ENCODE measurements at places on chromosomes 2 and 18.

- H3K36me3 ChIP-seq = no peaks in the 10 kb centered on the region
- no peaks in the 10 kb centered on the region for H3K4me1 ChIP-seq
- no peak for DNase-seq
- H3K27me3 ChIP-seq = no peaks in the 10 kb centered on the region
Observed at GRCh38 chr2:152243761-152244640, 68.4 kb upstream of the STAM2 start.

GRCh38 chr2:239577935-239578334 is 177.1 kb upstream of the HDAC4 start:
- H3K4me1 ChIP-seq = no peaks in the 10 kb centered on the region
- DNase-seq = no peak
- H3K27me3 ChIP-seq = no peaks in the 10 kb centered on the region
- H3K27ac ChIP-seq = no peak overlapping the region
- no peak overlapping the region for H3K4me3 ChIP-seq

DNA sequence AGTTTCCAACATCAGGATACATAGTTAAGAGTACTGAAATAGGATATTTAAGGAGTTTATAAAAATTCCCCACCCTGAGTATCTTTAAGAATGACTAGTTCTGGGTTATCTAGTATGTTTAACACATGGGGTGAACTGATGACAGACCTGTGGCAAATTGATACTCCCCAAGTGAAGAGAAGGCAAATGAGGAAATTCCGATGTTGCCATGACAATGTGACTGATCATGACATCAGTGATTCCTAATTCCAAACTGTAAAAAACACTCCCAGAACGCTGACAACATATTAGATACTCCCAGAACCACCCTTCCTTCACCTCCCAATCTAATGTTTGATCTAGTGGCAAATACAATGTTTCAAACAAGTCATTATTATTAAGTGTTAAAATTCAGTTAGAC is 77.6 kb downstream of the RBMS1 start:
- peaks cover 2% of the 10 kb centered on the region for H3K4me1 ChIP-seq
- no peaks in the 10 kb centered on the region for H3K36me3 ChIP-seq
- H3K27me3 ChIP-seq = no peaks in the 10 kb centered on the region
- no peak overlapping the region for H3K4me3 ChIP-seq
- peak overlapping the region; percentile 29 for H3K27ac ChIP-seq

DNA sequence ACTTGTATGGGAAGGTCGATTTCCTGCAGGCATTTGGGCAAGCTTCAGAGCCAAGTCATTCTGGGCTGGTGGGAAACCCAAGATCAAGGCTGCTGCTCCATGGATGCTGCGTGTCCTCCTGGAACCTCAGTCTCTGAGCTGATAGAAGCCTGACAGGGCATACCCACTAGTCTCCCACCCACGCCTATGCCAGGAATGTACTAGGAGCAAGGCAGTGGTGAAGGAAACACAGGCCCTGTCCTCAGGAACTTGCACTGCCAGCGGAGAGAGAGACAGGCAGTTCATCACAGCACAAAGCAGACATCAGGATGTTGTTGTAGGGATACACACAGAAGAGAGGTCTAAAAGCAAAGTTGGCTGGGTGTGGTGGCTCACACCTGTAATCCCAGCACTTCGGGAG is 84.2 kb downstream of the PLB1 start:
- H3K36me3 ChIP-seq = no peaks in the 10 kb centered on the region
- H3K4me3 ChIP-seq = no peak overlapping the region
- no peak overlapping the region for H3K27ac ChIP-seq
- DNase-seq = no peak

GRCh38 chr2:31101701-31102100 is 36.5 kb downstream of the GALNT14 start:
- no peaks in the 10 kb centered on the region for H3K27me3 ChIP-seq
- no peak overlapping the region for H3K27ac ChIP-seq
- no peaks in the 10 kb centered on the region for H3K36me3 ChIP-seq

GRCh38 chr18:70414315-70414900 is 125.6 kb downstream of the SOCS6 start:
- no peak overlapping the region for H3K4me3 ChIP-seq
- H3K36me3 ChIP-seq = no peaks in the 10 kb centered on the region
- no peak for DNase-seq
- H3K27ac ChIP-seq = peak overlapping the region; percentile 45

DNA sequence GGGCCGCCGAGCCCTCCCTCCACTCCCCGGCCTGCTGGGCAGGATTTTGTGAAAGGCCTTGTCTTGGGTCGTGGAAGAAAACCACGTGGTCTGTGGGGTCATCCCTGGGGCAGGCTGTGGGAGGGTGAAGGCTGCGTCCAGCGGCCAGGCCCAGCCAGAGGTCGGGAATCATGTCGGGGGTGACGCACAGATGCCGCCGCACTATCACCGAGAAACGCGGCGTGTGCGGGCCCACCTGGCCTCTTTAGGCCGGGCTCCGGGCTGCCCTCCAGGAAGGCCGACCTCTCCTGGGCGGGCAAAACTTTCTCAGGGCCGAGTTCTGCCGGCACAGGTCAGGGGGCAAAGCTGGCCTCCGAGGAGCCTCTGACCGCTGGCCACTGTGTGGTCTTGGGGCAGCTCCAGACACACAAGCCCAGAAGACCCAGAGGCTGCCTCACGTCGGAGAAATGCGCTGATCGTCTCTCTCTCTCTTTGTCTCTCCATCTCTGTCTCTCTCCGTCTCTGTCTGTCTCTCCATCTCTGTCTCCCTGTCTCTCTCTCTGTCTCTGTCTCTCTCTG is 28.4 kb downstream of the NFATC1 start:
- no peaks in the 10 kb centered on the region for H3K36me3 ChIP-seq
- H3K27me3 ChIP-seq = peaks cover 94% of the 10 kb centered on the region
- no peak overlapping the region for H3K4me3 ChIP-seq
- DNase-seq = no peak
- no peaks in the 10 kb centered on the region for H3K4me1 ChIP-seq

GRCh38 chr2:59791004-59791618 is 762.3 kb downstream of the BCL11A start:
- H3K36me3 ChIP-seq = no peaks in the 10 kb centered on the region
- H3K27me3 ChIP-seq = no peaks in the 10 kb centered on the region
- no peaks in the 10 kb centered on the region for H3K4me1 ChIP-seq
- no peak overlapping the region for H3K27ac ChIP-seq
- H3K4me3 ChIP-seq = no peak overlapping the region

GRCh38 chr2:224038049-224038829 is 847 bp downstream of the SERPINE2 start:
- no peaks in the 10 kb centered on the region for H3K27me3 ChIP-seq
- H3K4me3 ChIP-seq = peak overlapping the region; percentile 79
- no peak for DNase-seq
- peak overlapping the region; percentile 67 for H3K27ac ChIP-seq

- no peaks in the 10 kb centered on the region for H3K4me1 ChIP-seq
- no peak overlapping the region for H3K4me3 ChIP-seq
- H3K27me3 ChIP-seq = no peaks in the 10 kb centered on the region
- H3K27ac ChIP-seq = no peak overlapping the region
- DNase-seq = no peak
Observed at GRCh38 chr2:72051971-72052505, 95.6 kb downstream of the CYP26B1 start.

GRCh38 chr2:238287737-238288649 is at the start of gene PER2:
PER2 (minus strand) TSS chr2:238288610; CDS start chr2:238277936, 10,674 bp downstream.
- DNase-seq = peak; percentile 71
- H3K27me3 ChIP-seq = no peaks in the 10 kb centered on the region
- H3K27ac ChIP-seq = no peak within 1 kb of the TSS
- H3K4me1 ChIP-seq = peaks cover 15% of the 10 kb centered on the region
- H3K4me3 ChIP-seq = peak within 1 kb of the TSS; percentile 75

DNA sequence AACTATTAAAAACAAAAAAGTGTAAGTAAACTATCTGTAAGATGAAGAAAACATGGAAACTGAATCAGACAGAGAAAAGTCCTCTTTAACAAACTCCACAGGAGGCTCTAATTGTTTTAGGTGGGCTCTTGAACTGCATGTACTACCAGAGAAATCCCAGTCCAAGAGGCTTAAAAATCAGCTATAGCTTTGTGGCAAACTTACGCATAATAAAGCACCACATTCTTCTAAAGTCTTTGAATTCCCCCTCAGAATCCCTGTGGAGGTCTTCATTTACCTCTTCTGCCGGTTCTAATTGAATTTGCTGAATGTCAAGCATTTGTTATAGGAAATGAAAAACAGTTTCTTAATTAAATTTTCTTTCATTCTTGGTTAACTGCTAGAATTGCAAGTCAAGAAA is 40.8 kb downstream of the CHN1 start:
- H3K4me1 ChIP-seq = peaks cover 11% of the 10 kb centered on the region
- no peak overlapping the region for H3K27ac ChIP-seq
- H3K4me3 ChIP-seq = no peak overlapping the region
- H3K36me3 ChIP-seq = no peaks in the 10 kb centered on the region

DNA sequence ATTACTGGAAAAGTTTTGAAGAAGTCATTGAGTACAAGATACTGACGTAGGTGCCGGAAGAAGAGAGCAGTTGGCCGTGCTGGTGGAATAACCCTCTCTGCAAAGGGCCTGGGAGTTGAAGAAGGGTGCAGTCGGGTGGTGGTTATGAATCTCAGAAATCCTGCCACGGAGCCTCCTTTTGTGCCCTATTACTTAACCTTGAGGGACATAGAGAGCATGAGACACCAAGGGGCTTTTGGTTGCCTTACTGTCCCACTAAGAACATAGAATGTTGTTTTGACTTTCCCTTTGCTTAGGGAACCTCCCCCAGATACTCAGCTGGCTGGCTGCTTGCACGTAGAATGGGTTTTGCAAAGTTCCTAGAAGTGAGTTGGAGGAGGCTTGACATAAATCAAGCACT is 1.3 kb upstream of the CD28 start:
- H3K36me3 ChIP-seq = no peaks in the 10 kb centered on the region
- no peak overlapping the region for H3K4me3 ChIP-seq
- H3K4me1 ChIP-seq = no peaks in the 10 kb centered on the region
- no peak for DNase-seq
- H3K27me3 ChIP-seq = no peaks in the 10 kb centered on the region
- no peak overlapping the region for H3K27ac ChIP-seq

GRCh38 chr2:200356857-200357384 is 50.4 kb downstream of the SPATS2L start:
- H3K4me3 ChIP-seq = no peak overlapping the region
- H3K27me3 ChIP-seq = no peaks in the 10 kb centered on the region
- H3K4me1 ChIP-seq = peaks cover 5% of the 10 kb centered on the region
- H3K27ac ChIP-seq = no peak overlapping the region
- no peak for DNase-seq

DNA sequence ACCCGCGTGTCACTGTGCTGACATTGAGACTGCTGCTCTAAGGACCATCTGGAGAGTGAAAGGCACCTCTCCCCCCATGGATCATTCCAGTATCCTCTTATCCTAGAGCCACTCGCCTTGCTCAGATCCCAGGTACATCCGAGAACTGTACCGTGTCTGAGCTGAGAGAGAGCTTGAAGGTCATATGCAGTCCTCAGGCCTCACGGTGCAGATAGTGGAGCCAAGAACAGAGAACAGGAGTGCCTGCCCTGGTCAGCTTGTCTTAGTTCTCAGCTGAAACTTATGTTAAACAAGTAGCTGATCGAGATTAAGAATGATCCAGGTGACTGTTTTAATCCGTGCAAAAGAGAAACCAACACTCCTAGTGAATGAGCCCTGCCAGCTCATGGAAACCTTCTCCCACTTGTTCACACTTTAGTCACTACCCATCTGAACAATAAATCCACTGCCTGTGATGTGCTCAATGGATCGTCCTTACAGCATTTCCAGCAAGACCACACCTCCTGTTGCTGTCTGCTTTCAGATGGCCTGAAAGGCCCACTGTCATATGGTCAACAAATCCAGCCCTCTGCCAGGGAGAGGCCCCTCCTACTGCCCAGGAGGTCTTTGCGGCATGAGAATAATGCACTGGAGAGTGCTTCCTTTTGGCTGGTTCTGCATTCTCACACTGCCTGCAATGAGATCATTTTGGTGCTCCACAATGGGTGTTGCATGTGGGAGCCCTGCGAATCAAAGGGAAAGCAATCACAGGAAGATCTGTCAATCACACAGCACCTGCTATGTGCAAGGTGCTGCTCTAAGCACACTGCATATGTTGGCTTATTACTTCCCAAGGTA is 43.7 kb upstream of the APCDD1 start:
- no peak for DNase-seq
- peaks cover 5% of the 10 kb centered on the region for H3K4me1 ChIP-seq
- H3K36me3 ChIP-seq = no peaks in the 10 kb centered on the region

- no peaks in the 10 kb centered on the region for H3K27me3 ChIP-seq
- no peak overlapping the region for H3K27ac ChIP-seq
- peaks cover 9% of the 10 kb centered on the region for H3K4me1 ChIP-seq
- DNase-seq = no peak
- H3K36me3 ChIP-seq = no peaks in the 10 kb centered on the region
Observed at GRCh38 chr2:96873651-96874096, 3.8 kb upstream of the SEMA4C start.

DNA sequence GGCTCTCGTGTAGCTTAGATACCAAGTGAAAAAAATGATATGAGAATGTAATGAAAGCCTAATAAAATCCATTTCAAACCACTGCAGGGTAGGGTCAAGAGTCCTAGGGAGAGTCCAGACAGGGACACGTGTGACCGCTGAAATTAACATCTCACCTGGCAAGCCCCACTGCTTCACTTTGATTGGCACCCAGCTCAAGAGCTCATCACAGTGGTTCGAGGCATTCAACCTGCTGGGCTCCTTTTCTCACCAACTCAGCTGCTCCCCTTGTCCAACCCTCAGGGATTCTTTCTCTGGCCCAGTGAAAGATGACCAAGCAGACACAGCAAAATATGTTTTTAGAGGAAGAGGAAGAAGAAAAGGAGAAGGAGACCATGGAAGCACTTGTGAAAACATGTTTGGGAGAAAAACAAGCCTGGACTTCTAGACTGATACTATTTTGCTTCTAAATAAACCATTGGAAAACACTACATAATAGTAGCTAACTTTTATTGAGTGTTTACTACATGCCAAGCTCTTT is 49.2 kb upstream of the CREB1 start:
- no peak overlapping the region for H3K4me3 ChIP-seq
- DNase-seq = no peak
- H3K27me3 ChIP-seq = no peaks in the 10 kb centered on the region
- peaks cover 3% of the 10 kb centered on the region for H3K4me1 ChIP-seq

- no peaks in the 10 kb centered on the region for H3K36me3 ChIP-seq
- H3K4me1 ChIP-seq = peaks cover 24% of the 10 kb centered on the region
- no peak overlapping the region for H3K4me3 ChIP-seq
- H3K27ac ChIP-seq = peak overlapping the region; percentile 30
Observed at GRCh38 chr2:235505181-235505741, 11.4 kb downstream of the AGAP1 start.

- no peak for DNase-seq
- no peak overlapping the region for H3K27ac ChIP-seq
- peaks cover 5% of the 10 kb centered on the region for H3K4me1 ChIP-seq
- no peak overlapping the region for H3K4me3 ChIP-seq
- H3K27me3 ChIP-seq = no peaks in the 10 kb centered on the region
Observed at GRCh38 chr18:54206447-54206846, 18.0 kb downstream of the MBD2 start.

GRCh38 chr2:69770193-69770702 is 28.3 kb downstream of the ANXA4 start:
- DNase-seq = no peak
- H3K27ac ChIP-seq = peak overlapping the region; percentile 55
- H3K36me3 ChIP-seq = no peaks in the 10 kb centered on the region
- H3K4me1 ChIP-seq = peaks cover 10% of the 10 kb centered on the region
- no peak overlapping the region for H3K4me3 ChIP-seq
- H3K27me3 ChIP-seq = no peaks in the 10 kb centered on the region

Data from SK-N-SH (cell line).